ENCODE measurements at places on chromosomes 1 and 21.

GRCh38 chr1:204255225-204255624 is 41.4 kb upstream of the GOLT1A start:
- no peak for DNase-seq

DNA sequence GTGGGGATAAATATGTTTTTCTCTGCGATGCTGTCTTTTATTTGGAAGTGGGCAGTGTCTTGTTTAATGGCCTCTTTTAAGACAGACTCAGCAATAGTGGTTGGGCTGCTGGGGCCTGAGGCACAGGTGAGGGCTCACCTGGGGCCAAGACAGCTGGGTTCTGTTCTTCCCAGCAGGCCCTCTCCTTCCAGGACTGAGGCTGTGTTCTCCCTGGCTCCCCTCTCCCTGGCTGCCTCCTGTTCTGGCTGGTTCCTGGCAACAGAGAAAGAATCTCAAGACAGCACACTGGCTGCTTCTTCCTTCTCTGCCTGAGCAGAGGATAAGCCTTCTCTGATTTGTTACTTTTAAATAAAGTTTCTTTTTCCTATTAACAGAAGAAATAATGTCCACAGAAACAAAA is 7.4 kb upstream of the GRHL3 start:
- no peak for DNase-seq

DNA sequence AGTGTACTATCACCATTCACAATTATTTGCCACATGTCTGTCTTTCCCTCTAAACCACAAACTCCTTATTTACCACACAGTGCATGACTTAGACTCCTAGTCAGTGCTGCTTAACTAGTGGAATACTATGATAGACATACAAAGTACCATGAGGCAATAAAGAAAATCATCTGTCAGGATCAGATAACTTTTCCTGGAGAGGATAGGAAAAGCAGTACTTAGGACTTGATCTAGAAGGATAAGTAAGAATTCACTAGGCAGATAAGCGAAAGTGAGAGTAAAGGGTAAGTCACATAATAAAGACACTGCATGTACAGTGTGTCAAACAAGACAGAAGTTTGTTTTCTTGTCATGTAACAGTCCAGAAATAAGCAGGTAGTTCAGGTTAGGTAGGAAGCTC is 21.2 kb upstream of the TSPAN1 start:
- no peak for DNase-seq

GRCh38 chr1:203128716-203129500 is 1.4 kb downstream of the ADORA1 start:
- no peak for DNase-seq

- DNase-seq, result no peak
These were observed 164.2 kb downstream of the NRIP1 start for GRCh38 chr21:14900611-14901010.

- DNase-seq, result no peak
These were observed 58.2 kb downstream of the GADD45A start for GRCh38 chr1:67743072-67743725.

GRCh38 chr1:44249543-44249942 is 36.3 kb downstream of the DMAP1 start:
- no peak for DNase-seq

DNA sequence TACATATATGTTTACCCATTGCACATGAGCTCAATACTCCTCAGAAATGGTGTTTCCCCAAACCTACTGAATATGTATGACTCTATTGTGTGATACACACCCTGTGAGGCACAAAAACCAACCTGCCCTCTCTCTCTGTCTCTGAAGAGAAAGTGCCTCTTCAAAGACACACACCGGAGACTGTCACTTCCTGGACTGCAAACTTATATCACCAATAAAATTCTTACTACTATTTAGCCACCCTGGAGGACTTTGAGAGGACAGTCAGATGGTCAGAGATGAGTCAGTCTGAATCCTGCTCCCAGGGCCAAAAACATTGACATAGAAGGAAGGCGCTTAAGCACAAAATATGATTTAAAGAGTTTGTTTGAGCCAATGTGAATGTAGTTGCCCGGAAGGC is 110.4 kb downstream of the PPIAL4G start:
- peak; percentile 25 for DNase-seq

- no peak for DNase-seq
These were observed 38.0 kb upstream of the COL24A1 start for GRCh38 chr1:86194491-86195034.

GRCh38 chr1:29342983-29343382 is 106.7 kb downstream of the PTPRU start:
- DNase-seq, result no peak

- DNase-seq, result no peak
These were observed 36.3 kb downstream of the MARK1 start for GRCh38 chr1:220564216-220564615.

DNA sequence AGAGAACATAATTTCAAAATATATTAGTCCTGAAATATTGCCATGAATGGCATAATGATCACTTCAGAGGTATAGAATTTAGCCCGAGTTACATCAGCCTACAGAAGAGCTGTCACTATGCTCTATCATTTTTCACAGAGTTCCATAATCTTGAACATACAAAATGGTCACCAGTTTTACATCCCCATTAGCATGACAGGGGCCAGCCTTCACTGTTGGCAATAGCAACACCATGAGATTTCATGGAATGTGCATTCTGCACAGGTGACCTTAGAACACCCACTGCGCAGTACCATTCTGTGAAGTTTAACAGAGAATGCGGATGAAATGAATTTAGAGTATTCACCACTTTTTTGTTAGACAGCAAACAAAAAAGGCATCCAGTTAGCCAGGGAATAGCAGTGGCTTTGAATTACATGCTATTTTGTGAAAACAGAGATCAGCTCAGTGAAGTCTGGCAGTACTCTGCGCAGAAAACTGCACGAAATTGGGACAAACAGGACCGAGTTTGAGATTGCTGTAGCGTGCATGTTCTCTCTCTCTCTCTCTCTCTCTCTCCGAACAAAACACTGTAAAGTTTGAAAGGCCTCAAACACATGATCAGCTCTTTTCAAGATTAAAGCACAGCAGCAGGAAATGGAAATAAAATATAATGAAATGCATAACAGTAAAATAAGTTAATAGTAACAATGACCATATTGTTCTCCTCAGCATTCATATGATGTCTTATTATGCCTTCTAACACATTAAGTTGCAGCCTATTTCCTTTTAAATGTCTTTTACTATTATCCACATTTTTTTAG is 349.3 kb downstream of the USH2A start:
- no peak for DNase-seq

GRCh38 chr21:45926281-45926680 is 55.3 kb upstream of the COL6A1 start:
- DNase-seq, result no peak

GRCh38 chr1:236524895-236525184 is 1.1 kb downstream of the LGALS8 start:
- DNase-seq, result no peak

GRCh38 chr1:44423591-44424537 is 18.8 kb downstream of the RNF220 start:
- no peak for DNase-seq

DNA sequence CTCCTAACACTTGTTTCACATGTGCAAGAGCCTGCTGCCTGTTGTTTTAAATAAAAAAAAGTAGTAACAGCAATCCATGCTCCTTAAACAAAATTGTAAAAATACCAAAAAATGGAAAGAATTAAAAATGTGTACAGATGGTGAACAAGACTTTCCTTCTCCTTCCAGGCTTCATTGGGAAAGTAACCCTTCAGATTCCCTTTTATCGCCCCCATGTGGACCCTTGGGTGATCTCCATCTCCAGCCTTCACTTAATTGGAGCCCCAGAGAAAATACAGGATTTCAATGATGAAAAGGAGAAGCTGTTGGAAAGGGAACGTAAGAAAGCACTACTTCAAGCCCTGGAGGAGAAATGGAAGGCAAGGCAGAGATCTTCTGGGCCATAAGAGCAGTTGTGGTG is 14.2 kb downstream of the VPS13D start:
- no peak for DNase-seq

DNA sequence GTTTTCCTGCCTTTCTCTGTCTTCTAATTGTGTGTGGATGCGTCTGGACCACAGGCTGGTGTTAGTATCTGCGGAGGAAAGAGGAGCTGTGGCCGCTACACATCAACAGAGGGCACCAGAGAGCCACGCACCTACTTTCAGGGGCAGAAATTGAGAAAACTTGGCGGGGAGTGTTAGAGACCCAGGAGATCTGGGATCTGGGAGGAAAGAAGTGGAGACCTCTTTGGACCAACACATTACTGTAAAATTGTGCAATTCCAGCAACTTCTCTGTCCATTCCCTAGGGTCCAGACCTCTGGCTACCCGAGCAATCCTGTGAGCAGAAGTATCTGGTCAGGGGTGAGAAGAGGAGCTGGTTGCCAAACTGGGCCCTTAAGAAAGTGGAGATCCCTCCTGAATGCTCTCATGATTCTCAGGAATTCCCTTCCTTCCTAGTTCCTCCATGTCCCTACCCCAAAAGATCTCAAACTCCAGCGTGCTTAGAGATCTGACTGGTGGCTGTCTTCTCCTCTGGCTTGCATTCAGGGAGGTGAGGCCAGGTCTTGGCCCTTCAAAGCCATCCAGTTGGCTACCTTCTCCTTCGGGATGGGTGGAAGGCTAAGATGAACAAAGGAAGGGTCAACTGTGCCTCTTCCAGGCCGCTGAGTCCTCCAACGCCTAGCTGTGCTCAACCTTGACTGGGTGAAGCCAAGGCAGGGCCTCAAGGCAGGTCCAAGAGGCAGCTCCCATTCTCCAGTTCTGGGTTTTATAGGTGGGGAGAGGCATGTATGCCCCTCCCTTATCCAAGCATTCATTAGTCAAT is 1.2 kb upstream of the KIRREL1 start:
- DNase-seq, result no peak

DNA sequence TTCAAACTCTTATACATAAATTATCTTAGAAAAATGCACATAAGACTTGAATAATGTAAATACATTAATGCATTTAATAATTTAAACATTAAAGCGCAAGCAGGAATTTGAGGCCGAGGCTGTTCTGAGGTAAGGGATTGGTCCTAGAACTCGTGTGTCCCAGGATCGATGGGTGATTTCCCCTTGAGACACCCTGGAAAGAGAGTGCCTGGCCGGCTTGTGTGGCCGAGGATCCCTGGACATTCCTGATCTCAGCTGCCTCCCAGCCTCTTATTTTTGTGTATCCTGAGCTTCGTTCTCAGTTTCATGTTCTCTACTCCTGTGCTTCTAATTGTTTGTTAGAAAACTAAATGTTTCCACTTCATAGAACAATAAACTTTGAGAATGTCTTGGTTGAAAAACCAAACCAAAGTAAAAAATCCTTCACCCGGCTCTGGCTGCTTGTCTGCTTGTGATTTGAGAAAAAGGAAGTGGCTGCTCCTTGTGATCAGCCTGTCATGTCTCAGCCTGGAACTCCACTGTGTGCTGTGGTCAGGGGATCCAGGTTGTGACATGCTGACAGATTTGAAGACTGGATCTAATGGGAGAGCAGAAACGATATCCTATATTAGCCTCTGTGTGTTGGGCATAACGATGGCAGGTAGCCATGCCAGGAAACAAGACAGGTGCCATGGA is 40.7 kb downstream of the PEX14 start:
- no peak for DNase-seq

GRCh38 chr1:204960306-204961125 is 82.5 kb upstream of the CNTN2 start:
- no peak for DNase-seq

- DNase-seq, result no peak
These were observed 5.4 kb downstream of the RERE start for GRCh38 chr1:8812081-8812480.

GRCh38 chr21:35924714-35925301 is 135.5 kb downstream of the SETD4 start:
- no peak for DNase-seq

DNA sequence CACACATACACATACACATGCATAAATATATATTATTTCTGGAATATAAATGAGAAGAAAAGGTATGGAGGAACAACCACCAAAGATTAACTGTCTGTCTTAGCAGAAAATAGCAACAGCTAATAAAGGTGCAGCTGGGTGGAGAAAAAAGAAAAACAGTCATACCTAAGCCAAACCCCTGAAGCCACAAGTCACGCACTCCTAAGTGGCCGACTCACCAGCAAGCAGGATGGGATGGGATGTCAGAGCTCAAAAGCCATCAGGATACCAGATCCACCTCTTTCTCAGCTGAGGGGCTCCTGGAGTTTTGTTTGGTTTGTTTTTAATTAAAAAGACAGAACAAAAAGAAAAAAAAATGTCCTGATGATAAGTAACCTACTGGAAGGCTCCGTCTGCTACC is 64.7 kb upstream of the HIVEP3 start:
- DNase-seq, result no peak

GRCh38 chr1:209720826-209721225 is 16.2 kb downstream of the HSD11B1 start:
- no peak for DNase-seq

- DNase-seq, result no peak
These were observed 17.8 kb downstream of the PKNOX1 start for GRCh38 chr21:42991992-42992740.

DNA sequence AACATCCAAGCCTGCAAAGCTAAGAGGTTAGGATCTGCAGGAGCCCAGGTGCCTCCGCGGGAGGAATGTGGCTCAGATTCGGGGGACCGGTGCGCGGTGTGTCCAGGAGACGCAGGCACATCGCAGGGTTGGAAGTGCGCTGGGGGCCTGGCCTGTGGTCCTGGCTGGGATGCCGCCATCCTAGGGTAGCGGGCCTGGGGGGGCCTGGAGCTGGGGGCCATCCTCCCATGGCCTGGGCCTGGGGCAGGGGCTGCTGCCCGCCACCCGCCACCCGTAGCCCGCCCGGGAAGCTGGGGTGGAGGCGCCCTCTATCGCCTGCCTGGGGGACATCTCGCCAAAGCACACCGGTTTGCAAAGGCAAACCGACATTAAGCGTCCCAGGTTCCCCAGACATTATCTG is 170.6 kb upstream of the ARHGEF16 start:
- no peak for DNase-seq

DNA sequence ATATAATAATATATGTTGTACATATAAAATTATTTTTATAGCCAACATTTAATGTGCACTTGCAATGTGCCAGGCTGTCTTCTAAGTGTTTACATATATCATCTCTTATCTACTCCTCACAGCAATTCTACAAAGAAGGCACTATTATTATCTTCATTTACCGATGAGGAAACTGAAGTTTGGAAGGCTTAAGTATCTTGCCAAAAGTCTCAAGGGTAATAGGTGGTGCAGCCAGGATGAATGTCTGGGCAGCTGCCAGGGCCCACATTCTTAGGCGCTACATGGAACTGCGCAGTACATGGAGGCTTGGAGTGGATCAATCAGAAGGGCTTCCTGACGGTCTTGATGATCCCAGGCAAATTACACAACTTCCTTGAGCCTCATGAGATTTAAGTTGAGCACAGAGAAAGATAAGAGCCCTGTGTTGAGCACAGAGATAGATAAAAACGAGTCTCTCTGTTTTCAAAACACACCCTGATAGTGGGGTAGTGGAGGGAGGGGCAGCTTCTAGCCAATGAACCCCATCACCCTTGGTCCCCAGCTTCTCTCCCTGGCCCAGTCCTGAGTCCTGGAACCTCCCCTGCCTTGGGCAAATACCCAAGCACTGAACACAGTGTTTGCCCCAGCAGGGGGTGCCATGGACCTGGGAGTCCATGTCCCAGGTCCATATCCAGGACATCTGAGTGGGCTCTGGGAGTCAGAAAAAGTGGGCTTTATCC is 9.2 kb downstream of the POU3F1 start:
- DNase-seq, result no peak
